Activated CD4-positive, alpha-beta T cell treated with anti-CD3 and anti-CD28 coated beads for 36 hours (primary cell): ENCODE measurements at places on chromosomes 5 and 9. TPM values are rescaled to one million over a fixed set of nuclear protein-coding genes. Genes with fewer than 3 reads are reported as not detected.

The C5orf52 gene
- total RNA-seq: not detected

The LHFPL2 gene
- total RNA-seq: 0.14 TPM

The LCN1 gene
- total RNA-seq: not detected

The MORN5 gene
- total RNA-seq: not detected

The SPINK4 gene
- not detected for total RNA-seq

The ZNF622 gene
- total RNA-seq: 30.9 TPM

The NUP214 gene
- 97.7 TPM for total RNA-seq

The SPATA31D4 gene
- total RNA-seq: not detected

- H3K4me3 ChIP-seq: no peak overlapping the region
- H3K27ac ChIP-seq: no peak overlapping the region
- H3K27me3 ChIP-seq: no peaks in the 10 kb centered on the region
- peaks cover 16% of the 10 kb centered on the region for H3K4me1 ChIP-seq
- DNase-seq: no peak
- H3K36me3 ChIP-seq: peaks cover 40% of the 10 kb centered on the region
Measured at GRCh38 chr9:7154003-7154619, 396.3 kb downstream of the KDM4C start.

- H3K27me3 ChIP-seq: no peaks in the 10 kb centered on the region
- H3K27ac ChIP-seq: no peak overlapping the region
- H3K36me3 ChIP-seq: no peaks in the 10 kb centered on the region
- H3K4me3 ChIP-seq: no peak overlapping the region
- DNase-seq: no peak
Measured at GRCh38 chr5:14588758-14589543, 7.4 kb downstream of the OTULINL start.

DNA sequence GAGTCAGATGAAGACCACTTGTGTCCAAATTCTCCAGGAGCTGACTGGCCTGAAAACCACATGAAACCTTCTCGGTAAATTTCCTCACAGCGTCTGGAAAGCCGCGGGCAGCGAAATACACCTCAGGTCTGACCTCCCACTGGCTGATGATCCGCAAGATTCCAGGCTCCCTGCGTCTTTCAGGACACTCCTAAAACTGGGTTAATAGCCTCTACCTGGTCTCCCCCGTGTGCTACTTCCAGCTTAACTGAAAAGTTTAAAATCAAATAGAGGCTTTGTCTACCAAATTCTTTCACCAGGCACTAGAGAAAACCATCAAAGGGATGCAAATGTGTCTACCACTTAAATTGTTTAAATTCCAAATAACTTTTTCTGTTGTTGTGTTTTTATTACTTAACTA is 312.6 kb downstream of the DRD1 start:
- H3K27ac ChIP-seq: no peak overlapping the region
- H3K4me1 ChIP-seq: no peaks in the 10 kb centered on the region
- H3K36me3 ChIP-seq: no peaks in the 10 kb centered on the region
- H3K27me3 ChIP-seq: peaks cover 3% of the 10 kb centered on the region
- no peak for DNase-seq

DNA sequence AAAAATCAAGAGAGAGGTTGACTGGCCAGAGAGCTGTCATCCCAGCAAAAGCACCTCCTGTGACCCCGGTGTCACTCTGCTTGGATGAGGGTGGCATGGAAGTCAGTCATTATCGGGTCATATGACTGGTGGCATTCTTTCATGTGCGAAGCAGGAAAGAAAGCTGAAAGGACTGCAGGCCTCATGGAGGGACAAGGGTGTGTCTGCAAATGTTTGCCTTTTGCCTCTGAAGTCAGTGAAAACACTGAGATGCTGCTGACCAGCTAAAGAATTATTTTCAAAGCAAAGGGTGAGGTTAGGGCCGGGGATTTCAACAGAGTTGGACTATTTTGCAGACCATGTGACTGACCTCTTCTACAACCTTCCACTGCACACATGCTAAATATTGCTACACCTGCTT is 298.3 kb downstream of the CSNK1G3 start:
- H3K4me3 ChIP-seq: no peak overlapping the region
- H3K36me3 ChIP-seq: no peaks in the 10 kb centered on the region
- H3K27ac ChIP-seq: no peak overlapping the region
- no peaks in the 10 kb centered on the region for H3K4me1 ChIP-seq

DNA sequence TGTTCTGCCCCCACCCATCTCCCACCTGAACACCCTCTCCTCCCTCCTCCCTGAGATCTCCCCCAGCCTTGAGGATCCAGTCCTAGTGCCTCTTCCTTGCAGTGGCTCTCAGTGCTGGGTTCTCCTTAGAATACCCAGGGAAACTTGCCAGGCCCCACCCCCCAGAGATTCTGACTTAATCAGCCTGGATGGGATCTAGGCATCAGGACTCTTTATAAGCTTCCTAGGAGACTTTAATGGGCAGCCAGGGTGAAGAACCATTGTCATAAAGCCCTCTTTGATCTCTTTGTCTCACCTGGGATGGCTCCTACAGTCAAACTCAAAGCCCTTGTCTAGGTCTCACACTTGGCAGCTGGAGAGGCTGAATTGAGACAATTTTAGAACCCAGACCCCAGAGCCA is 8.6 kb upstream of the GLIS3 start:
- no peak for DNase-seq
- no peaks in the 10 kb centered on the region for H3K36me3 ChIP-seq
- H3K4me3 ChIP-seq: no peak overlapping the region
- peaks cover 3% of the 10 kb centered on the region for H3K27me3 ChIP-seq
- no peak overlapping the region for H3K27ac ChIP-seq

GRCh38 chr9:126240835-126241234 is 85.8 kb upstream of the MVB12B start:
- peaks cover 12% of the 10 kb centered on the region for H3K27me3 ChIP-seq
- no peak overlapping the region for H3K27ac ChIP-seq
- H3K4me3 ChIP-seq: no peak overlapping the region
- H3K36me3 ChIP-seq: no peaks in the 10 kb centered on the region
- H3K4me1 ChIP-seq: no peaks in the 10 kb centered on the region

DNA sequence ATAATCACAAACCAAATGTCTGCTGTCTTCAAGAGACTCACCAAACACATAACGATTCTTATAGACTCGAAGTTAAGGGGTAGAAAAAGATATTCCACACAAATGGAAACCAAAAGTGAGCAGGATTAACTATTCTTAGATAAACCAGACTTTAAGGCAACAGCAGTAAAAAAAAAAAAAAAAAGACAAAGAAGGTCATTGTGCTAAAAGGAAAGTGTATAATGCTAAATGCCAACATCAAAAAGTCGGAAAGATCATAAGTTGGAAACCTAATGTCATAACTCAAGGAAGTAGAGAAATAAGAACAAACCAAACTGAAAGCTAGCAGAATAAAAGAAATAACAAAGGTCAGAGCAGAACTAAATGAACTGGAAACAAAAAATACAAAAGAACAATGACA is 714.6 kb downstream of the SEMA5A start:
- H3K36me3 ChIP-seq: no peaks in the 10 kb centered on the region
- no peak overlapping the region for H3K4me3 ChIP-seq
- no peak for DNase-seq
- no peaks in the 10 kb centered on the region for H3K4me1 ChIP-seq

- H3K36me3 ChIP-seq: peaks cover 9% of the 10 kb centered on the region
- peaks cover 1% of the 10 kb centered on the region for H3K4me1 ChIP-seq
- no peak overlapping the region for H3K4me3 ChIP-seq
- H3K27me3 ChIP-seq: no peaks in the 10 kb centered on the region
- DNase-seq: no peak
- H3K27ac ChIP-seq: no peak overlapping the region
Measured at GRCh38 chr5:36230151-36230790, 11.5 kb downstream of the NADK2 start.

DNA sequence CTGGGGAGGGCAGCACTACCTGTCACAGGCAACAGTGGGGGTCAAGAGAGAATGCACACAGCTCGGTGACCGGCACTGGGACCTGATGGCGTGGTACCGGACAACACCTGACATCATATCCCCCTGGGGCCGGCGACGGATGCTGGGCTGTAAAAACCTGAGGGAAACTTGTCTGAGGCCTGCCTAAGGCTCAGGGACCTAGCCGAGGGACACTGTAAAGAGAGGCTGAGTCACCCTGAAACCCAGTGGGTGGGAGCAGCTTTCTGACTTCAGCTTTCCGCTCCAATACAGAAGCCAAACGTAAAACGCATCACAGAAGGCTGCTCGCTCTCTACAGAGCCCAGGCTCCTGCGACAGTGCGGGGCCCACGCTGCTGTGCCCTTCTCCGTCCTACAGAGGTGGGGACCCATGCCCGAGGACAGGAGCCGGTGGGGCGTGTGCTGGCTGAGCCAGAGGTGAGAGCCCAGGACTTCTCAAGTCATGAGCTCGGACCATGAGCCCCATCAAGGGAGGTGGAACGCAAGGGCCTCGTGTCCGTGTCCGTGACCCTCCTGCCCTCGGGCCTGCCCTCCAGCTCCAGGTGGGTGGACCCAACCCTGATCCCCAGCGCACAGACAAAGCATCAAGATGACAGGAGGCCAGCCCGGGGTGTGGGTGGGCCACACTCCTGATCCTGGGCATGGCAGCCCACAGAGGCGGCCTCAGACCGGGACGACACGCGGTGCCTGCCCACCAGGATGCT is 5.3 kb downstream of the RALGDS start:
- H3K4me1 ChIP-seq: peaks cover 57% of the 10 kb centered on the region
- DNase-seq: peak; percentile 89
- peaks cover 9% of the 10 kb centered on the region for H3K36me3 ChIP-seq
- H3K4me3 ChIP-seq: peak overlapping the region; percentile 50

- no peaks in the 10 kb centered on the region for H3K27me3 ChIP-seq
- H3K4me3 ChIP-seq: no peak overlapping the region
- DNase-seq: no peak
- no peaks in the 10 kb centered on the region for H3K4me1 ChIP-seq
Measured at GRCh38 chr5:142175461-142176142, 67.0 kb downstream of the NDFIP1 start.

GRCh38 chr9:123438321-123438720 is 82.3 kb downstream of the CRB2 start:
- H3K4me1 ChIP-seq: no peaks in the 10 kb centered on the region
- H3K36me3 ChIP-seq: peaks cover 16% of the 10 kb centered on the region
- H3K27me3 ChIP-seq: no peaks in the 10 kb centered on the region
- DNase-seq: no peak
- H3K27ac ChIP-seq: no peak overlapping the region

DNA sequence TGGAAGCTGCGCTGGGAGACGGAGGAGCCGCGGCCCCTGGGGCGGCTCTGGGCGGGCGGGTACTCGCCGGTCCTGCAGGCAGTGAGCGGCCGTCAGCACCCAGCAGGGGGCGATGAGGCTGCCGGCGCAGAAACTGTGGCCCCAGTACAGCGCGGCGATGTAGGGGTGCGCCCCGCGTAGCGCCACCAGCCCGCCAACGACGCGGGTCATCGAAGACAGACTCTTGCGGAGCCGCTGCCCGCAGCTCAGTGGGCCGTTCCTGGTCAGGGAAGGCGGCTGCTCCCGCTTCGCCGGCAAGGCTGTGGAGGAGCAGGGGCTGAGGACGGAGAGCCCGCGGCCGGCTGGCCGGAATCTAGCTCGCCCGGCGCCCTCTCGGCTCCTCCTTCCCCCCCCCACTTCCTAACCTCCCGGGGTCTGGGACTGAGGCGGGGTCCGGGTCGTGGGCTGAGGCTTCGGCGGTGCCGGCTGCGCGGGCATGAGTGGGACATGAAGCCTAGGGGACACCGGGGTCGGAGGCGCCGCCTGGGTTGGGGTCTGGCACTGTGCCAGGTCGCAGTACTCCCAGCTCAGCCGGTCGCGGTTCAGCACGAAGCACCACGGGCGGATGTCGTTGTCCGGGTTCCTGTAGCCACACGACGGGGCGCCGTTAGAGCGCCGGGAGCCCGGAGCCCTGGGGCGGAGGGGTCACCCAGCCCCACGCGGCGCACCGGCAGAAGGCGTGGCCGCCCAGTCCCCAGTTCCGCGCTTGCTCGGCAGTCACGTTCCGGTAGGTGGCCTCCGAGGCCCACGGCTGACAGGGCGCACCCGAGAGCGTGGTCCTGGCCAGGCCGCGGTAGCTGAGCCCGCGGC is 3.6 kb upstream of the PFN3 start:
- H3K4me3 ChIP-seq: peak overlapping the region; percentile 72
- H3K27ac ChIP-seq: peak overlapping the region; percentile 42
- DNase-seq: peak; percentile 91
- peaks cover 27% of the 10 kb centered on the region for H3K4me1 ChIP-seq

GRCh38 chr5:96111080-96111756 is 149.6 kb upstream of the ELL2 start:
- DNase-seq: no peak
- peaks cover 35% of the 10 kb centered on the region for H3K4me1 ChIP-seq
- no peak overlapping the region for H3K27ac ChIP-seq
- H3K27me3 ChIP-seq: peaks cover 3% of the 10 kb centered on the region
- H3K36me3 ChIP-seq: no peaks in the 10 kb centered on the region

GRCh38 chr5:111848476-111848875 is 91.5 kb upstream of the NREP start:
- no peaks in the 10 kb centered on the region for H3K36me3 ChIP-seq
- no peaks in the 10 kb centered on the region for H3K27me3 ChIP-seq
- H3K27ac ChIP-seq: no peak overlapping the region
- H3K4me3 ChIP-seq: no peak overlapping the region
- no peaks in the 10 kb centered on the region for H3K4me1 ChIP-seq

GRCh38 chr5:170722316-170722715 is 61.2 kb upstream of the GABRP start:
- peaks cover 23% of the 10 kb centered on the region for H3K27me3 ChIP-seq
- H3K4me1 ChIP-seq: no peaks in the 10 kb centered on the region
- H3K27ac ChIP-seq: no peak overlapping the region

DNA sequence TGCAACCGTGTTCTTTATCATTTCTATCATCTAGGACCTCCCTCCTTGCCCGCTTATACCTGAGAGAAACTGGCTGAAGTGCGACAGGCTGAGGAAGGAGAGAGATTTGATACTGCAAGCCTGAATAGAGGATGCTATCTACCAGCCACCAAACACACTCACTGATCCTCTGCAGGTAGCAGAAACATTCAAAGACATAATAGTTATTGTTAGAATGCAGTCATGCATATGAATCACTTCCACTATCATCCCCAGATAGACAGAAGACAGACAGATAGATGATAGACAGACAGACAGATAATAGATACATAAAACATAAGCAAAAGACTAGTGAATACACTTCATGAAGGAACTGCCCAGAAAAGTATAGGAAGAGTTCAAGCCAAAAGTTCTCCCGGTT is 32.9 kb downstream of the FAM81B start:
- H3K36me3 ChIP-seq: no peaks in the 10 kb centered on the region
- DNase-seq: no peak
- no peaks in the 10 kb centered on the region for H3K4me1 ChIP-seq
- H3K27ac ChIP-seq: no peak overlapping the region
- H3K27me3 ChIP-seq: peaks cover 7% of the 10 kb centered on the region

- H3K4me1 ChIP-seq: no peaks in the 10 kb centered on the region
- no peak for DNase-seq
- H3K36me3 ChIP-seq: no peaks in the 10 kb centered on the region
Measured at GRCh38 chr5:21802869-21803490, 1050.2 kb downstream of the CDH12 start.

GRCh38 chr5:97229688-97230285 is 46.7 kb upstream of the RIOK2 start:
- DNase-seq: no peak
- no peaks in the 10 kb centered on the region for H3K36me3 ChIP-seq
- H3K27me3 ChIP-seq: peaks cover 4% of the 10 kb centered on the region
- no peaks in the 10 kb centered on the region for H3K4me1 ChIP-seq
- no peak overlapping the region for H3K4me3 ChIP-seq
